ENCODE measurements at places on chromosomes 1 and 21. TPM values are rescaled to one million over a fixed set of nuclear protein-coding genes. Genes with fewer than 3 reads are reported as not detected.
A peak's percentile ranks its signal among the peaks of the same experiment; 100 is the strongest.

GRCh38 chr21:17660452-17660851, 47.8 kb upstream of the BTG3 start:
- no peaks in the 10 kb centered on the region for H3K36me3 ChIP-seq
- H3K4me1 ChIP-seq: no peaks in the 10 kb centered on the region
- H3K4me3 ChIP-seq: no peak overlapping the region
- no peak overlapping the region for H3K27ac ChIP-seq
- no peak for DNase-seq
- H3K27me3 ChIP-seq: no peaks in the 10 kb centered on the region

DNA sequence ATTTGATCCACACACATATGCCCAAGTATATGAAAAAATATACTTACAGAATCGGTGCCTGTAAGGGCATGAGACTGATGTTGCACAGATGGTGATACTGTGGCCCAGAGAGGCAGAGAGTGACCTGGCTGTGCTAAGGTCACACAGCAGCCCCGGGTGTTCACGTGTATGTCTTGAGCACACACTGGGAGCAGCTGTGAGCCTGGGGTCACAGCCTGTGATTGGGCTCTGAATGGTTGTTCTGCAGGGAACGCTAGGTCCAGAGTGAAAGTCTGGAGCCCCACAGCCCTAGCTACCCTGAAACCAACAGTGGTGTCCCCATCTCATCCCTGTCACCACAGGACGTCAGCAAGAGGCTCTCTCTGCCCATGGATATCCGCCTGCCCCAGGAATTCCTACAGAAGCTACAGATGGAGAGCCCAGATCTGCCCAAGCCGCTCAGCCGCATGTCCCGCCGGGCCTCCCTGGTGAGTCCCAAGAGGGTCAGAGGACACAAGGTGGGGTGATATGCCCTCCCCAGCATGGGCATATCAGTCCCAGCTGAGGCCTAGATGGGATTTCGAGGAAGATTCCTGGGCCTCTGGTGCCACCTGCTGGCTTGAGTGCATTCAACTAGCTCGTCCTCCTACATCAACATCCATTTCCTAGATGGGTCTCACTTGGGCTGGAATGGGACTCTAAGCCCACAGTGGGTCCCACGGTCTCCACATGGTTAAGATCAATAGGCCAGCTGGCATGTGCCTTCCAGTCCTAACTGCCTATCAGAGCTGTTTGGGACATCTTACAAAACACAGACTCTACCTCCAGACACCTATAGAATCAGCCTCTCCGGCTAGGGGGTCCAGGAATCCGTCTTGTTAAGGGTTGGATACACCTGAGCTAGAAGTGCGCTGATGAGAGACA, 19.7 kb downstream of the CDK18 start:
- H3K4me3 ChIP-seq: no peak overlapping the region
- no peaks in the 10 kb centered on the region for H3K36me3 ChIP-seq
- H3K4me1 ChIP-seq: peaks cover 22% of the 10 kb centered on the region
- peak; percentile 85 for DNase-seq

The HSPB7 gene
- total RNA-seq: 22.8 TPM

- H3K27ac ChIP-seq: no peak overlapping the region
- no peaks in the 10 kb centered on the region for H3K4me1 ChIP-seq
- DNase-seq: no peak
- no peaks in the 10 kb centered on the region for H3K27me3 ChIP-seq
Measured at GRCh38 chr1:18211764-18212163, 104.2 kb downstream of the IGSF21 start.

GRCh38 chr1:212782422-212783154, 9.0 kb downstream of the NSL1 start:
- DNase-seq: no peak
- no peak overlapping the region for H3K27ac ChIP-seq
- no peak overlapping the region for H3K4me3 ChIP-seq
- no peaks in the 10 kb centered on the region for H3K4me1 ChIP-seq
- H3K27me3 ChIP-seq: no peaks in the 10 kb centered on the region

GRCh38 chr1:43315963-43316737, 15.4 kb downstream of the TIE1 start:
- H3K36me3 ChIP-seq: no peaks in the 10 kb centered on the region
- no peaks in the 10 kb centered on the region for H3K4me1 ChIP-seq
- H3K27ac ChIP-seq: no peak overlapping the region
- no peaks in the 10 kb centered on the region for H3K27me3 ChIP-seq

GRCh38 chr1:115670476-115671175, 28.9 kb downstream of the VANGL1 start:
- H3K4me3 ChIP-seq: no peak overlapping the region
- no peak for DNase-seq
- H3K27me3 ChIP-seq: no peaks in the 10 kb centered on the region
- no peaks in the 10 kb centered on the region for H3K36me3 ChIP-seq

- no peak overlapping the region for H3K27ac ChIP-seq
- no peaks in the 10 kb centered on the region for H3K4me1 ChIP-seq
- no peaks in the 10 kb centered on the region for H3K36me3 ChIP-seq
- no peak overlapping the region for H3K4me3 ChIP-seq
Measured at GRCh38 chr1:160993544-160994193, 27.3 kb downstream of the F11R start.

The TRIM33 gene
- 35.6 TPM for total RNA-seq

GRCh38 chr1:11746795-11747487, 11.0 kb downstream of the AGTRAP start:
- H3K27ac ChIP-seq: no peak overlapping the region
- H3K4me3 ChIP-seq: no peak overlapping the region
- H3K4me1 ChIP-seq: no peaks in the 10 kb centered on the region
- no peaks in the 10 kb centered on the region for H3K27me3 ChIP-seq
- no peaks in the 10 kb centered on the region for H3K36me3 ChIP-seq

DNA sequence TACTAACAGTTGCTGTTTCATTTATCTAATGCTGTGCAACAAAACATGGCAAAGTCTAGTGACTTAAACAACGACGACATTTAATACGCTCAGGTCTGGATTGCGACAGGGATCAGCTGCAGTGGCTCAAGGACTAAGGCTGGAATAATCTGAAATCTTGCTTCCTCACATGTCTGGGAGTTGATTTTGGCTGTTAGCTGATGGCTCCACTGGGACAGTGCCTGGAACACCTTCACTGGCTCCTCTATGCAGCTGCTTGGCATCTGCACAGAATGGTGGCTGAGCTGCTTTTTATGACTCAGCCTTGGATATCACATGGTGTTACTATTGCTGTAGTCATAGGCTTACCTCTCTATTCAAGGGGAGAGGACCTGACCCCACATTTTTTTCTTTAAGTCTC, 24.0 kb upstream of the BTG3 start:
- H3K36me3 ChIP-seq: no peaks in the 10 kb centered on the region
- H3K4me3 ChIP-seq: no peak overlapping the region
- no peaks in the 10 kb centered on the region for H3K4me1 ChIP-seq
- no peak overlapping the region for H3K27ac ChIP-seq
- H3K27me3 ChIP-seq: no peaks in the 10 kb centered on the region

DNA sequence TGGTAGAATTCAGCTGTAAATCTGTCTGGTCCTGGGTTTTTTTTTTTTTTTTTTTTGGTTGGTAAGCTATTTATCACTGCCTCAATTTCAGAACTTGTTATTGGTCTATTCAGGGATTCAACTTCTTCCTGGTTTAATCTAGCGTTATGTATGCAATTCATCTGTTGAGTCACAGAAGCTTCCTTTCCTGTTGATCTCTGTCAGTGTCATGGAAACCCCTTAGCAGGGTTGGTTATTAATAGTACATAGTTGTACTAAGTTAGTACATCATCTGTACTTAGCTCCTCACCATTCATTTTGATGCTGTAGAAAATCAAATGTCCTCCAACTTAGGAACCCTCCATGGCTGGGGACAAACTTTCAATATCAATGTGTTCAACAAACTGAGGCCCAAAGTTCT, 51.0 kb upstream of the BARHL2 start:
- DNase-seq: no peak
- no peaks in the 10 kb centered on the region for H3K4me1 ChIP-seq
- no peaks in the 10 kb centered on the region for H3K27me3 ChIP-seq
- H3K4me3 ChIP-seq: no peak overlapping the region
- H3K27ac ChIP-seq: no peak overlapping the region

DNA sequence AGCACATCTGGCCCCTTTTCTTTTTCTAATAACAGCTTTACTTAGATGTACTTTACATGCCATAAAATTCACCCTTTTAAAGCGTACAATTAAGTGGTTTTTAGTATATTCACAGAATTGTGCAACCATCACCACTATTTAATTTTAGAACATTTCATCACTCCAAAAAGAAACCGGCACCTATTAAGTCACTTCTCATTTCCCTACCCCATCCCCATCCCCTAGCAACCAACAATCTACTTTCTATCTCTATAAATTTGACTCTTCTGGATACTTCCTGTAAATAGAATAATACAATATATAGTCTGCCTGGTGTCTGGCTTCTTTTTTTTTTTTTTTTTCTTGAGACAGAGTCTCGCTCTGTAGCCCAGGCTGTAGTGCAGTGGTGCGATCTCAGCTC, 59.5 kb upstream of the ENAH start:
- H3K27me3 ChIP-seq: no peaks in the 10 kb centered on the region
- DNase-seq: no peak
- H3K36me3 ChIP-seq: no peaks in the 10 kb centered on the region
- no peaks in the 10 kb centered on the region for H3K4me1 ChIP-seq
- no peak overlapping the region for H3K4me3 ChIP-seq

- H3K27ac ChIP-seq: peak overlapping the region; percentile 63
- H3K36me3 ChIP-seq: no peaks in the 10 kb centered on the region
- DNase-seq: no peak
- no peaks in the 10 kb centered on the region for H3K27me3 ChIP-seq
- peak overlapping the region; percentile 87 for H3K4me3 ChIP-seq
- no peaks in the 10 kb centered on the region for H3K4me1 ChIP-seq
Measured at GRCh38 chr1:42957229-42957879, 1.3 kb downstream of the SLC2A1 start.

GRCh38 chr1:48227165-48228013, 4.9 kb downstream of the SLC5A9 start:
- no peak overlapping the region for H3K27ac ChIP-seq
- no peaks in the 10 kb centered on the region for H3K36me3 ChIP-seq
- no peak overlapping the region for H3K4me3 ChIP-seq
- no peak for DNase-seq
- H3K4me1 ChIP-seq: no peaks in the 10 kb centered on the region

The VSIG8 gene
- total RNA-seq: not detected

All from uterus (tissue), 4 donors.